OCI-M1 (cell line): ENCODE measurements at places on chromosomes 3 and 15.

DNA sequence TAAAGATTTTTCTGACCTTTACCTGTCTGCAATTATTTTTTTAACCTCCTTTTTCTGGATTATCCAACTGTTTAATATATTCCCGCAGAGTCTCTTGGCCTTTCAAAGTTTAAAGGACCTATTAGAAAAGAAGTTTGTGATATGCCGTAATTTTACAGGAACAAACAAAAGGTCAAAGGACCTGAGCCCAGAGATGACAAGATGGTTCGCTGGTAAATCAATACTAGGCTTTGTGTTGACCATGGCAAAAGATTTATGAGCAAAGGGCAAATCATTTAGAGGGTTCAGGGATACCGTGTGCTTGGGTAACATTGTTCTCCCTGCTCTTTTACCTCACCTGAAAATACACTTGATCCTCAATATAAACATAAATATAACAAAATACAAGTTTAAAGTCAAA, 923.5 kb downstream of the ROBO1 start:
- DNase-seq = no peak

DNA sequence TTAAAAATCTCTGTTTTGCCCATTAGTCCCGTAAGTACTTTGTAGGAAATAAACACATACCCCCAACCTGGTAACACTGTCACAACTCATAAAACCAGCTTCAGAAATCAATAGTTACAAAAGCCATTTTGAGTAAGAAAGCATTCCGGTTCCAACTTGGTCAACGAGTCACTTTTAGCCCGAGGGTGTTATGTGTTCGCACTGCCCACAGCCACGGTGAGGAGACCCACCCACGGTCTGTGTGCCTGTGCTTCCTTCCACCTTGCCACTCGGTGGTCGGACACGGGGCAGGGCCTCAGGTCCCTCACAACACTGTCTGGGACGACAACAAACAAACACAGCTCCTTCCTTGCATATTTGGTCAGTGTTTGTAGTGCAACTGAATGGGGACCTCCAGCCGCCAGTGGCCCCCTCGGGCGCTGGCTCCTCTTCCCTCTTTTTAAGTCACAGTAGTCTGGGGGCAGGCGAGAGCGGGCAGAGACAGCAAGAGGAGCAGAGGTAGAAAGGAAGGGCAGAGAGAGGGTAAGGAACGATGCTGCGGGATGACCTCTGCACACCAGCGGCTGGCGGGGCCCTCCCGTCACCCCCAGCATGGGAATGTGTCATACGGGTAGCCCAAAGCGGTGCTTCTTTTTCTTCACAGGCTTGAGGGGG, 5.2 kb upstream of the MUSTN1 start:
- no peak for DNase-seq

GRCh38 chr3:160477750-160478149, 28.2 kb upstream of the TRIM59 start:
- DNase-seq = peak; percentile 13

DNA sequence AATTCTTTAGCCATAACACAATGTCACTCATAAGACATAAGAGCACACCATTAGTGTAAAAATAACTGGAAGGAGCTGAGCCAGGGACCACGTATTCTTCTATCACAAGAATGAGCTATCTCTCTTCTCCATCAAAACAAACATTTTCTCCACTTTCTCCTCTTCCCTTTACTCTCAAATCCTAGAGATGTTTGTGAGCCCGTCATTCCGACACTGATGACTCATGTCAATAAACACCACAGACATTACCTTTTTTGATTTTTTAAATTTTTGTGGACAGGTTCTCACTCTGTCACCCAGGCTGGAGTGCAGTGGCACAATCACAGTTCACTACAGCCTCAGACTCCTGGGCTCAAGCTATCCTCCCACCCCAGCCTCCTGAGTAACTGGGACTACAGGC, 86.6 kb downstream of the MEX3B start:
- no peak for DNase-seq

GRCh38 chr3:73687106-73688004, 62.6 kb upstream of the PDZRN3 start:
- no peak for DNase-seq

DNA sequence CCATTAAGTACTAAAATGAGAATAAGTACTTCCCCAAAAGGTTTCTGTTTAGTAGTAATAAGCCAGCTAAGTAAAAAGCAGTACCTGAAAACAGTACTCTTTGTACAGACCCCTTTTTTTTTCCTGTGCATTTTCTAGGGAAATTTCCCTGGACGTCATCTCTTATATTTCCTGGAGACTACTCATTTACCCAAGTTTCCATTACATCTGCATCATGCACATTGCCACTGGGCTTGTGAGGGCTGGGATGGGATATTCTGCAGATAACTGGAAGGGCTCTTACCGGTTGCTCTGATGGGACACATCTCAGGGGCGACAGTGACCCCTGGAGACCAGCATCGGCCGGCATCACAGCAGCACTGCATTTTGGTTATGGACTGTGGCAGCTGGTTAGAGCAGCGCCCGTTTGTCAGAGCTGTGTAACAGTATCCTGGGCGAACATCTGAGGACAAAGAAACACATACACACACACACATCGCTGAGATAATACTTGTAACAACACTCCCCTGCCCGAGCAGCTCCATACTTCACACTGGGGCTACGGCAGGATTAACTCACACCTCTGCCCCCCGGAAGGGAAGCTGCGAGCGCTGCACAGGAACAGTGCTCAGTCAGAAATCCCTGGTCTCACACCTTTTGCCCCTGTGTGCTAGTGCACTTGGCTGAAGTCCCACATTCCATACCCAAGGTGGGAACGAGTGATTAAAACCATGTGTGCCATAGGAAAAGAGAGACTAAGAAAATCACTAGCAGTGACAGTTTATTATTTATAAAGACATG, 124.9 kb downstream of the FBN1 start:
- no peak for DNase-seq

- DNase-seq = peak; percentile 99
Observed at GRCh38 chr3:47282424-47283192, at the start of the genes KIF9 and KLHL18. TSS of gene KIF9 (minus strand) at chr3:47282799. CDS start at chr3:47277374, 5,425 bp downstream. TSS of gene KLHL18 (plus strand) at chr3:47282944. CDS start at chr3:47282966, 22 bp downstream.

DNA sequence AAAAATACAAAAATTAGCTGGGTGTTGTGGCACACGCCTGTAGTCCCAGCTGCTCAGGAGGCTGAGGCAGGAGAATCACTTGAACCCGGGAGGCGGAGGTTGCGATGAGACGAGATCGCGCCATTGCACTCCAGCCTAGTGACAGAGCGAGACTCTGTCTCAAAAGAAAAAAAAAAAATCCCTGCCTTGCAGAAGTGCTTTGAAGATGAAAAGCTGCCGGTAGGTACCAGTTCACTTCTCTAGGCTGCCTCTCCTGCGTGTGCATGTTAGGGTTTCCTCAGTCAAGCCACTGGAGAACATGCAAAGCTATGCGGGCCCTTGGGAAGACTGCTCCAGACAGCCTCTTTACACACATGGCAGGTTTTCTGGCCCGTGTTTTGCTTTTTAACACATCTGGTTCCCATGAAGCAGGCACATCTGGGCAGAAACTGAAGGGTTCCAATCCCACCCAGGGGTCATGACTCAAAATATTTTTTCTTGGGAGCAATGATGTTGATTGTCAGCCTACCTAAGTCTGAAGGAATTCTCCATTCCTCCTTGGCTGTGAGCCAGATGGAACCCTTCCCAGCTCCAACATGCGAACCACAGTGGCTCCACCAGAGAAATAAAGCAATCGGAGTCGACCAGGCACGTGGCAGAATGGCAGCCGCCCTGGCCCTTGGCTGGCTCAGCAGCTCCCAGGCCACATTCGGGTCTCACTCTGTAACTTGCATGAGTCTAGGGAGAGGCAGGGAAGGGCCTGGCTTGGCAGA, 29.6 kb downstream of the MGLL start:
- DNase-seq = no peak

- peak; percentile 0 for DNase-seq
Observed at GRCh38 chr3:173920386-173920785, 522.8 kb downstream of the NLGN1 start.

GRCh38 chr3:192026661-192027060, 565.7 kb downstream of the PYDC2 start:
- no peak for DNase-seq

DNA sequence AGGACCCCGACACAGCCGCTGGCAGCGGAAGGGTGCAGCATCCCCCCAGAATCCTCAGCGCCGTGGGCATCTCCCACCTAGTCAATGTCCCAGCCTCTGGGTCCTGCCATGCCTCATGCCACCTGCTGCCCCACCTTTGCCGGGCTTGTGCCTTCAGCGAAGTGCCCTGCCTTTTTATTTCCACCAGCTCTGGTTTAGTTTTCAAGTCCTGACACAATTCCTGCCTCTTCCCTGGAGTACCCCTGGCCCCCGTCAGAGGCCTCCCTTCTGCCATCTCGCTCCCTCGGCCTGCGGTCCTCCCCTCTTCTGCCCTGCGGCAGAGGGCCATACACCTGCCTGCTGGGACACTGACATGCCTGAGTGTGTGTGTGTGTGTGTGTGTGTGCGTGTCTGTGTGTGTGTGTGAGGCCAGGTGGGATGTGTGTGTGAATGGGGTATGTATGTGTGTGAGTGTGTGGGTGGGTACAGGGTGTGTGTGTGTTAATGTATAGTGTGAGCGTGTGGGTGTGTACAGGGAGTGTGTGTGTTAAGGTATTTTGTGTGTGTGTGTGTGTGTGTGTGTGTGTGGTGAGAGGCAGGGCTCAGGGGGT, 129.9 kb downstream of the SMAD6 start:
- no peak for DNase-seq

DNA sequence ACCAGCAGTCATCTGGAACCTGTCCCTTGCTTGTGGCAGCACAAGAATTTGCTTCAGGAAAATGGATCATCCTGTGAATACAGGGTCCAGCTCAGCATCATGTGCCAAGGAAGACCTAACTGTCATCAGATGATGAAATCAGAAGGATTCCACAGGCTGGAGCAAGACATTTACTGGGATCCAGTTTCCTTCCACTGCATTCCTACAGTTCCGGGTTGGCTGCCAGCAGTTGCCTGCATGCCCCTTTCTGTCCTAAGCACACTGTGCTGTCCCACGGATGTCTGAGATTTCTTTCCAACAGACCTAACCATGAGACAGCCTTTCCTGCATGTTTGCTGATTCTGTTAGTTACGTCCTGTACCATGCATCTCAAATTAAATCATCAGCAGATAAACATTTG, 140.7 kb downstream of the IMPG2 start:
- no peak for DNase-seq

DNA sequence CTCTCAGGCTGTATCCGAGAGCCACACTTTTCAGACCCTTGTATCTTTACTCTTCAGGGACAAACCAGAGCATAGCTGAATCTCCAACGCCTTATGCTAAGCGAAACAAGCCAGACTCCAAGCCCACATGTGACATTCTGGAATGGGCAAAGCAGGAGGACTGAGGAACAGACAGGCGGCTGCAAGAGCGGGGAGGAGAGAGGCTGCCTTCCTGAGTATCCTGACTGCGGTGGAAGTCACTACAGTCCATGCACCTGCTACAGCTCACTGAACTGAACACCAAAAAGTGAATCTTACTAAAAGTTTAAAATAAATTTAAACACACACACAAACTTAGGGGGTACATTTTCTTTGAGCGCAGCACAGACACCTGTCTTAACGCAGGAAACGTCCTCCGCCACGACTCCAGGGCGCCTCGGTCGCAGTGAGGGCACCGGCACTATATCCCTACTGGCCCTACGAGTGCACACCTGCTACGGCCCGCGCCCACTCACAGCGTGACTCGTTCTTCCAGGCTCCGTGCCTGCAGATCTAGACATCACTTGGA, 1.4 kb downstream of the CYFIP1 start:
- peak; percentile 52 for DNase-seq

GRCh38 chr3:147729641-147730040, 320.5 kb downstream of the ZIC1 start:
- no peak for DNase-seq

GRCh38 chr3:77247061-77247460, 207.2 kb downstream of the ROBO2 start:
- DNase-seq = no peak

GRCh38 chr15:51263116-51263515, 75.3 kb downstream of the CYP19A1 start:
- DNase-seq = peak; percentile 36

DNA sequence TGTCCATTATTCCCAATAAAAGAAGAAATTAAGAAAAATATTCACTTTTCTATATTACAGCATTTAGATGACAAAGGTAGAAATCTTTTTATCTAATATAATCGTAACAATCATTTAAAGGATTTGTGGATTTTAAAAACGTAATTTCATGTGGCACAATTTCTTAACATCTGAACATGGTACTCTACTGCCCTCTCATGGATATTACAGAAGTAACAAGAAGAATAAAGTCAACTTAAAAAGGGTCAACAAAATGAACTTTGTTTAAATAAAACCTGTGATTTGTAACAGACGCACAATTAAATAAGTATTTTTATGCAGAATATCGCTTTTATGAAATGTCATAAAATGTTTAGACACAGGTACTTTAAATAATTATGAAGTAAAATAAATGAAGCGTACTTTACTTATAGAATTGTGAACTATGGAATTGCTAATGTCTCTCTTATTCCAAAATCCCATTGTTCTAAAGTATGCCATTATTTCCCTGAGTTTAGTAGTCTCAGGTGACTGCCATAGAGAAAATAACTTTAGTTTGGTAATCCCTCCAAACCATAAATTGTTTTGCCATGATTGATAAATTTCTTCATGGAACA, 366.8 kb upstream of the ZNF385D start:
- peak; percentile 55 for DNase-seq

GRCh38 chr15:28106294-28107110, 7.4 kb upstream of the OCA2 start:
- no peak for DNase-seq

GRCh38 chr3:64685331-64685799, 2.4 kb downstream of the ADAMTS9 start:
- no peak for DNase-seq

DNA sequence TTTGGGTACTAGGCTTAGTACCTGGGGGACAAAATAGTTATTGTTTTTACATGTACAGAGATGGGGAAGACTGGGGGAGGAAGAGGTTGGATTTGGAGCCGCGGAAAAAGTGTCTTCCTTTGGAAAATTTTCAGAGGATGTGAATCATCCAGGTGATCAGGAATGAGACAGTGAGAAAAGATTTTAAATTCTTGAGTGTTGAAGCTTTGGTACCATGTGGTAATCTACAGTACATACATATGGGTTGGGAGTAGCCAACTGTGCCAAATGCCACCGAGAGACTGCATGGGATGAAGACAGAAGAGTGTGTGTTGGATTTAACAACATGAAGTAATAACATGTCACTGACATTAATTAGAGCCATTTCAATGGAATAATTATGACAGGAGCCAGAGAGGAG, 1238.2 kb downstream of the ROBO1 start:
- no peak for DNase-seq

GRCh38 chr3:64352639-64352992, 127.3 kb upstream of the PRICKLE2 start:
- DNase-seq = no peak

GRCh38 chr15:98861188-98861587, 146.4 kb downstream of the PGPEP1L start:
- DNase-seq = no peak

GRCh38 chr15:63372753-63373152, 8.9 kb downstream of the CA12 start:
- no peak for DNase-seq

DNA sequence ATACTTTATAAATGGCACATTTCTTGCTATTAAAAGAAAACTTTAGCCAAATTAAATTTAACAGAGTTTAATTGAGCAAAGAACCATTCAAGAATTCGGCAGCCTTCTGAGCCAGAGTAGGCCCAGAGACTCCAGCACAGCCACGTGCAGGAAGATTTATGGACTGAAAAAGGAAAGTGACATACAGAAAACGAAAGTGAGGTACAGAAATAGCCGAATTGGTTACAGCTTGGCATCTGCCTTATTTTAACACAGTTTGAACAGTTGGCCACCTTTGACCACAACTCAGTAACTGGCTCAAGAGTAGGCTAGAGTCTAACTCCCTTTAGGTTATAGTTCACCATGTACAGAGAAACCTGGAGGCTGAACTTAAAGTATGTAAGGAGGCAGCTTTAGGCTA, 17.6 kb downstream of the CFAP44 start:
- peak; percentile 78 for DNase-seq
